ENCODE measurements at places on chromosomes 12 and 14.

GRCh38 chr14:66746316-66747006 lies 238.5 kb downstream of the GPHN start:
- H3K27me3 ChIP-seq, result peaks cover under 1% of the 10 kb centered on the region
- H3K36me3 ChIP-seq, result no peaks in the 10 kb centered on the region
- DNase-seq, result no peak
- no peaks in the 10 kb centered on the region for H3K4me1 ChIP-seq

GRCh38 chr14:53368711-53369201 lies 215.6 kb upstream of the DDHD1 start:
- no peak overlapping the region for H3K4me3 ChIP-seq
- DNase-seq, result no peak
- no peak overlapping the region for H3K27ac ChIP-seq
- H3K36me3 ChIP-seq, result no peaks in the 10 kb centered on the region
- no peaks in the 10 kb centered on the region for H3K4me1 ChIP-seq
- peaks cover 1% of the 10 kb centered on the region for H3K27me3 ChIP-seq

GRCh38 chr12:2959192-2959504 lies at the start of gene TEAD4:
TEAD4 (plus strand) TSS chr12:2959397.
- peak within 1 kb of the TSS; percentile 75 for H3K4me3 ChIP-seq
- no peak within 1 kb of the TSS for H3K27ac ChIP-seq
- peaks cover 19% of the 10 kb centered on the region for H3K4me1 ChIP-seq
- H3K27me3 ChIP-seq, result peaks cover 54% of the 10 kb centered on the region

- H3K36me3 ChIP-seq, result peaks cover 6% of the 10 kb centered on the region
- DNase-seq, result peak; percentile 73
- H3K27ac ChIP-seq, result no peak overlapping the region
- H3K4me3 ChIP-seq, result no peak overlapping the region
These were observed 80.7 kb downstream of the KDM2B start for GRCh38 chr12:121499929-121500793.
